Mesangial cell (primary cell): ENCODE measurements at places on chromosomes 7 and 10. TPM values are rescaled to one million over a fixed set of nuclear protein-coding genes. Genes with fewer than 3 reads are reported as not detected.

PRRT4 gene
- total RNA-seq, result 0.13 TPM in 1 of 2 replicates, not detected in the other

CDH23 gene
- under 0.01 and 0.13 TPM in 2 replicates for total RNA-seq

DEPP1 gene
- 7.3 and 10.5 TPM in 2 replicates for total RNA-seq

ANKRD2 gene
- total RNA-seq, result 0.81 and 3.0 TPM in 2 replicates

TAS2R41 gene
- not detected in 2 replicates for total RNA-seq

ARHGEF5 gene
- 16.1 and 25.6 TPM in 2 replicates for total RNA-seq

GRID2IP gene
- total RNA-seq, result under 0.01 and 0.25 TPM in 2 replicates

DENND2A gene
- 4.7 and 20.7 TPM in 2 replicates for total RNA-seq

TDRD1 gene
- total RNA-seq, result not detected in 2 replicates

MRM2 gene
- 12.9 and 18.1 TPM in 2 replicates for total RNA-seq

ZDHHC16 gene
- 38.0 and 59.6 TPM in 2 replicates for total RNA-seq

SEMA3D gene
- total RNA-seq, result 0.33 and 0.51 TPM in 2 replicates

CTNNA3 gene
- total RNA-seq, result 0.38 TPM in 1 of 2 replicates, not detected in the other

PRSS1 gene
- not detected in 2 replicates for total RNA-seq

AKR1C1 gene
- 2.4 and 4.4 TPM in 2 replicates for total RNA-seq

CYTH3 gene
- total RNA-seq, result 27.2 and 41.1 TPM in 2 replicates

GLRX3 gene
- 55.4 and 96.1 TPM in 2 replicates for total RNA-seq

PVRIG gene
- not detected in 2 replicates for total RNA-seq

CAMK2B gene
- total RNA-seq, result 0.38 and 0.98 TPM in 2 replicates

IFIT1 gene
- total RNA-seq, result 2.6 and 3.4 TPM in 2 replicates

CFTR gene
- total RNA-seq, result 1.3 TPM in 1 of 2 replicates, not detected in the other

C10orf143 gene
- 0.49 and 1.6 TPM in 2 replicates for total RNA-seq

LIPF gene
- not detected in 2 replicates for total RNA-seq

FAM237B gene
- total RNA-seq, result not detected in 2 replicates

MOGAT3 gene
- not detected in 2 replicates for total RNA-seq

HSPA12A gene
- 12.7 and 36.4 TPM in 2 replicates for total RNA-seq

SMKR1 gene
- total RNA-seq, result 0.13 and 0.33 TPM in 2 replicates

SYCE1 gene
- not detected in 2 replicates for total RNA-seq

MKI67 gene
- total RNA-seq, result 3.3 and 75.6 TPM in 2 replicates

ACSM6 gene
- not detected in 2 replicates for total RNA-seq

TUBAL3 gene
- not detected in 2 replicates for total RNA-seq

ADCYAP1R1 gene
- total RNA-seq, result not detected in 2 replicates

ZNF853 gene
- total RNA-seq, result 6.8 and 31.1 TPM in 2 replicates

SDK1 gene
- total RNA-seq, result 5.9 and 9.3 TPM in 2 replicates

CPA4 gene
- 40.3 and 40.9 TPM in 2 replicates for total RNA-seq

MAD1L1 gene
- total RNA-seq, result 56.1 and 67.3 TPM in 2 replicates

ITGA8 gene
- total RNA-seq, result 0.25 TPM in 1 of 2 replicates, not detected in the other
